ENCODE measurements at places on chromosomes 4 and X.

DNA sequence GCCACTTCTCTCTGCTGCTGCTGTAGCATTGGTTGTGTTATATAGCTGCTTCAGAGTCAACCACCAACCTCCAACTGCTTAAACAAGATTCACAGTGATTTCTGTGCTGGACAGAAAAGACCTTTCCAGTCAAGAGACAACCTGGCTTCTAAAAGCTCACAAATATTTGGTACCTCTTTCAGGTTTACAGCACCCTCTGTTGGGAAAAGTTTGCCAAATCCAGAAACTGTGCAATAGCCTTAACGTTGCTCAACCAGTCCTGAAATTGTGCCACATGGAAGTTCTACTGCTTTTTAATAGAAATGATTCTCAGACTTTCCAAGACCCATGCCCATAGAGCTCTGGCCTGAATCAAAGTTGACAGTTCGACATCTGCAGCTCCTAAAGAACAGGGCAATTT lies 842.1 kb upstream of the HTR2C start:
- DNase-seq = no peak

- DNase-seq = no peak
These were observed 54.4 kb downstream of the PGRMC1 start for GRCh38 chrX:119290476-119290875.

DNA sequence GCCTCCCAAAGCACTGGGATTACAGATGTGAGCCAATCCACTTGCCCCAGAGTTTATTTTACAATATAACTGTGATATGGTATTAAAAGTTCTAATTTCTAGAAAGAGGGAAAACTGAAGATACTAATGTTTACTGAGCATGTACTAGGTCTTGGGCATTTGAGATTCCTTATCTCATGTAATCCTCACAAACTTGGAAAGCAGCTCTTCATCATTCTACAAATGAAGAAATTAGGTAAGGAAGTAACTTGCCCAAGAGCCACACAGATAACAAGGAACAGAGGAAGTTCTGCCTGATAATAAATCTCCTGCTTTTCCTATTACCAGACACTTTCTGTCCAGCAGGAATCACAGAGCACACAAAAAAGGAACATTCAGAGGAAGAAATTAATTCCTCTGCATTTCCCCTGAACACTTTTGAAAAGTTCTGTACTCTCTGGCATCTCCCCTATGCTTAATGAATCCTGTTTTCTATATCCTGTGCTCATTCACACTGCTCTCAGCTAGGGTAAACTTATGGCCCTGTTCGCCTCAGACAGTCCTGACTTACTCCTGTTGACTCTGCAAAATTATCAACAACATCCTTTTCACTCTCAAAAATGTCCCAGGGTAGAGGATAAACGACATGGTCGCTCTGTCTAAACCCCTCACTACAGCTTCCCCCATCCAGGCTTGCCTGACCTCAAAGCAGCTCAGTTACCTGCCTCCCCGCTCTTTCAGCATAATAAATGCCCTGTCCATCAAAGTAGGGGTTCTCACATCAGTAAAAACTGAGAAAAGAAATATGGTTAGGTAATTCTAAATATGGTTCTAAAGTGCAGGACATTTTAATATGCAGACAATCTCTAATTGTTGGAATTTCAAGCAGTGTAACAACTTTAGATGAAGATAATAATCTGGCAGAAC lies 13.6 kb downstream of the SH3RF1 start:
- DNase-seq = no peak

- DNase-seq = peak; percentile 8
These were observed 108.3 kb upstream of the CAMK2D start for GRCh38 chr4:113869743-113870375.

- no peak for DNase-seq
These were observed 232.4 kb downstream of the MAML3 start for GRCh38 chr4:139921429-139922184.

DNA sequence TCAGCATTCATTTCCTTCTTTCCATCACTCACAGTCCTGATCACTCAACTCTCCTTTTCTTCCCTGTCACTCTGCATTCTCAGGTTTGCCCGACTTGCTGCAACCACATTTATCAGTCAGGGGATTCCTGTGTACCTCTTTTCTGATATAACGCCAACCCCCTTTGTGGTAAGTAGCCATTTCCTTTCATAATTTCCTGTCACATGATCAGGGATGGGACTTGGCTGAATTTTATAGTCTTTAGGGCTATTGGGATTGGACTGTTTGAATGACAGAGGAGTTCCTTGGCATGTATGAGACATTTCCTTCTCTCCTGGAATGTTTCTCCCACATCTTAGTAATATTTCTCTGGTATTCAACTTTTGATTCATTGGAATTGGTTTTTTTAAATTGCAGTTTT lies 11.0 kb downstream of the PGM2 start:
- no peak for DNase-seq

DNA sequence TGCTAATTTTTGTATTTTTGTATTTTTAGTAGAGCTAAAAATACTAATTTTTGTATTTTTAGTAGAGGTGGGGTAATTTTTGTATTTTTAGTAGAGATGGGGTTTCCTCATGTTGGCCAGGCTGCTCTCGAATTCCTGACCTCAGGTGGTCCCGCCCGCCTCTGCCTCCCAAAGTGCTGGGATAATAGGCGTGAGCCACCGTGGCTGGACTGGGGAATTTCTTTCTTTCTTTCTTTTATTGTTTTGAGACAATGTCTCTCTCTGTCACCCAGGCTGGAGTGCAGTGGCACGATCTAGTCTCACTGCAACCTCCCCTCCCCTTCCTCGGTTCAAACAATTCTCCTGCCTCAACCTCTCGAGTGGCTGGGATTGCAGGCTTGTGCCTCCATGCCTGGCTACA lies 83.0 kb downstream of the FAM193A start:
- no peak for DNase-seq

- peak; percentile 36 for DNase-seq
These were observed 81.9 kb downstream of the HMGB2 start for GRCh38 chr4:173252024-173252935.

DNA sequence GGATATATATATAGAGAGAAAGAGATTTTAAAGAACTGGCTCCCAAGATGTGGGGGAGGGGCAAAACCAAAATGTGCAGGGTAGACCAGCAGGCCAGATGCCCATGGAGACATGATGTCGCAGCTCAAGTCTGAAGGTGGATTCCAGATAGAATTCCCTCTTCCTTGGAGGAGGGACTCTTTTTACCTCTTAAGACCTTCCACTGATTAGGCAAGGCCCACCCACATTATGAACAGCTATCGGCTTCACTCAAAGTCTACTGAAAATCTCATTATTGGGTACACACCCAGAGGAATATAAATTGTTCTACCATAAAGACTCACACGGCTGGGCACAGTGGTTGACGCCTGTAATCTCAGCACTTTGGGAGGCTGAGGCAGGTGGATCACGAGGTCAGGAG lies 59.3 kb downstream of the DHRSX start:
- no peak for DNase-seq

- no peak for DNase-seq
These were observed 42.2 kb downstream of the AGA start for GRCh38 chr4:177400030-177400429.

DNA sequence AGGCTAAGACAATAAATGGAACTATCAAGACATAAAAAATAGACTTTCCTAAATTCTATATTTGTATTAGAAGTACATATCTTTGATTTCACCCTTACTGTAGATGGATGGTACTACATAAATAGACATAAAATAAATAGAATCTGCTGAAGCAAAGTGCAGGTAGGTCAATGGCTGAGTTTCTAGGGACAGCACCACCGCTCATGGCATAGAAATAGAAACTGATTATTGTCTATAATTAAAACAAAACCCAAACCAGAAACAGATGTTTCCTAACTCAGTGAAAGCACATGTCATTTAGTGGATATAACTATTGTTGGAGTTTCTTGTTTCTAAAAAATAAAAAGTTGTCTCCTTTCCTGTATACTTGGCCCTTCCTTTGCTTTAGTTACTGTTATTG lies 387.3 kb upstream of the ADGRL3 start:
- DNase-seq = no peak

GRCh38 chr4:5500165-5500564 lies 208.2 kb downstream of the EVC2 start:
- DNase-seq = no peak

DNA sequence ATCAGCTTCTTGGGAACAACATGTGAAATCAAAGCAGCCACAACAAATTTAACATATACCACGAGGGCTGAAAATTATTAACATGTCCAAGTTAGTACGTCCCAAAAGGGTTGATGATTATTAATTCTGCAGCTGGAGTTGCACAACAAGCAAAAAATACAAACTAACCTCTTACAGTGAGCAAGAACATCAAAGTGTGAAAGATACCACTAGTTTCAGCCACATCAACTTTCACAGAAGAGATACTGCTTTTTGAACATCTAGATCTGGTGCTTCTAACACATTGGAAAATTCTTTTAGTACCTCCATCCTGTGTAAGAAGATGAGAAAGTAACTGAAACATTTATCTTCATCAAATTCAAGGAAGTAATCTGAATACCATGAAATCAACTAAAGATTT lies 334.1 kb downstream of the PCDH7 start:
- no peak for DNase-seq

DNA sequence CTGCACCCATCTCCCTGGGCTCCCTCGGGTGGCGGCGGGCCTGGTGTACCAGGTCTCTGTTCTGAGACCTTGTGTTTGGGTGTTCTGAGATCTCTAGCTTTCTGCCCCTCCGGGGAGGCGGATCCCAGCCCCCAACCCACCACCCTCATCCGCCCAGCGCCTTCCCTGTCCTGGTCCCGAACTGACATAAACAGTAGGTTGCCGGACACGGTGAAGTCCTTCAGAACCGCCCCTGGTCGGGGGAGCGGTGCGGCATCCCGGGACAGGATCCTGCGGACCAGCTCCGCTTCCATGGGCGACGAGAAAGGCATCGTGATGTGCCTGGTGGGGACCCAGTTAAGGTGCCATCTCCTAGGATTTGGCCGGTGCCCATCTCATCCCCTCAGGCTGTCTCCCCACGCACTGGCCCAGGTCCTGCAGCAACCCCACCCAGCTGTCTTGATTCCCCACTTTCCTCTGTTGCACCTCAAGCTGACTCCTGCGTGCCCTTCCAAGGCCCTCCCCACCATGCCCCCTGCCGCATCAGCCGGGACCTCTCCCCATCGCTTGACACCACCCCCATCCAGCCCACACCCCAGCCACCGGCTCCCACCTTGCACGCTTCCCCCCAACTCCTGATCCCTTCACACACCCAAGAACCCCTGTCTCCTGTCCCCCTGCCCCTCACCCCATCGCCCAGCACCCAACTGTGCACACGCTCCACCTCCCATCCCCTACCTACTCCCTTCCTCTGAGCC lies 900 bp downstream of the CTAG2 start:
- no peak for DNase-seq

DNA sequence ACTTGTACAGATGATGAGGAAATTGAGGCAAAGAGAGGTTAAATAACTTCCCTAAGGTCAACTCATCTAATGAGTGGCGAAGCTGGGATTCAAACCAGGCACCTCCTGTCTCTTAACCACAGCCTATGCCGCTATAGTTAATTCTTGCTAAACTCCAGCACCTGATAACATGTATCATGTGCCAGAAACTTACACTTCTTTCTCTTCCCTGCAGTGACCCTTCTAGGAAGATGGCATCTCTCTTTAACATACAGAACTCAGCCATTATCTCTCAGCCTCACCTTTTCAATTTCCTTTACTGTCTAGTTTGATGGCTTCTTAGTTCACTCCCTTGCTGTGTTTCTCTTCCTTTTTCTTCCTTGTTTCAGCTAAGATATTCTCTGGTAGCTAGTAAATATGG lies 2.5 kb downstream of the VBP1 start:
- no peak for DNase-seq

GRCh38 chr4:184410748-184411147 lies 63.6 kb downstream of the IRF2 start:
- DNase-seq = no peak

DNA sequence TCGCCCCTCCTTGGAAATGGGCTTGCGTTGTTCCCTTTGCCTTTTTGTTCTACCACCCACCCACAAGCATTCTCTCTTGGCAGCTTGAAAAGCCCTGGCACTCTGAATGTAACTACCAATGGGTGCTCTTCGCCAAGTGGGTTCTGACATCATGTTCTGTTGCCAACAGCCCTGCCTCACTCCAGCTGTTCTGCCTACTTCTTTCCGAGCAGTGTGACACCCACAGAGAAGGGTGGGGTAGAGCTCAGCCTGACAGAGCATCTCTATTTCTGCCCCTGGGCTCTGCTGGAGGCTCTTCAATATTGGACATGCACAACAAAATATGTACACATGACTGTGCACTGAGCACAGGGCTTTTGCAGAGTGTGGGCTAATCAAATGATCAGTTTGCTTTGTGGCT lies 15.6 kb upstream of the EXOSC9 start:
- no peak for DNase-seq

DNA sequence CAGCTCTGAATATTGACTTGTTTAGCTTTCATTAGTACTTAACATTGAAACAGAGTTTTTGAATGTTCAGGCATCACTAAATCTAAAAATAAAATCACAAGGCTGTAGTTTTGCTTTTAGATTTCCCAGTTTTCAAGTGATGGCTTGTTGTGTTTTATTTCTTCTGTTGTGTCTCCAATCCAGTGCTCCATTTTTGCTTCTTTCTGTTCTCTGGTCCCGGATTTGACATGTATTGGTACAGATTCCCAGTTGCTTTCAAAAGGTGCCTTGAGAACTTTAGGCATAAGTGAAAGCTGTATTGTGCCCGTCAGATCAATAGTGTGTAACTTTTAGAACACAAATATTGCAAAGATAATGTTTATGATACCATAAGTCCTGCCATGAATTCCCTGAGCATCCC lies 53.2 kb downstream of the ARHGAP10 start:
- no peak for DNase-seq

DNA sequence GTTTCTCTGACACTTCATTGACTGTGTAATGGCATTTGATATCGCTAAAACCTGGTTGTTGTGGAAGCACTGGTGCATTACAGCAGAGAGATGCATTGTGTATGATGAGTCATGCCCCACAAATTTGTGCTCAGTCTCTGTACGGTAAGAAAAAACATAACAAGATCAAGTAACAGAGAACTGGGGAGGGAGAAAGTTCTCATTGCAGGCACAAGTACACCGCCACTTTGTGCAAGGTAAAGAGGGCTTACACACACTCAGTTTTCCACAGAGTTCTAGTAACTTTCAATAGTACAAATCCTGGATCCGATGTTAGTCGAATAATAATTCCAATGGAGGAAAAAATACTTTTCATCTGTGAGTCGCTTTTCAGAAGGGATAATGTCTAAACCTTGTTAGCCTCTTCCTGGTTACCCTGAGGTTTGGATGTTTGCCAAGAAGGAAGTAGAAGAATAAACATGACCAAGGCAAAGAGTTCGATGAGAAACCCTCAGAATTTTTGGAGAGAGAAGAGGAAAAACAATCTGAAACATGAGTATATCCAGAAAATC lies 512.5 kb upstream of the SLIT2 start:
- no peak for DNase-seq

- no peak for DNase-seq
These were observed 506.1 kb downstream of the RPA4 start for GRCh38 chrX:97389761-97390192.

Data from thoracic aorta (tissue), 2 donors.